ENCODE measurements at places on chromosomes 11 and 22. TPM values are rescaled to one million over a fixed set of nuclear protein-coding genes. Genes with fewer than 3 reads are reported as not detected.

The CARD16 gene
- total RNA-seq: 8.3 TPM

The CRKL gene
- total RNA-seq: 52.6 TPM

The KCNJ1 gene
- not detected for total RNA-seq

The MS4A7 gene
- total RNA-seq: 13.1 TPM

The MAJIN gene
- not detected for total RNA-seq

The MYBPC3 gene
- 2,538 TPM for total RNA-seq

The LRRC75B gene
- total RNA-seq: 5.6 TPM

The DUSP8 gene
- 15.3 TPM for total RNA-seq

The TMEM151A gene
- total RNA-seq: not detected

The IGSF9B gene
- total RNA-seq: 44.1 TPM

The RNF215 gene
- total RNA-seq: 4.9 TPM

The CPT1B gene
- 394 TPM for total RNA-seq

The CCDC188 gene
- not detected for total RNA-seq

The UBQLNL gene
- total RNA-seq: not detected

The KRTAP5-7 gene
- total RNA-seq: not detected

The SEPTIN3 gene
- total RNA-seq: not detected

The TPBGL gene
- 0.16 TPM for total RNA-seq

The PKP3 gene
- total RNA-seq: 0.52 TPM

The SLC6A5 gene
- not detected for total RNA-seq

The MCM5 gene
- total RNA-seq: 8.3 TPM

The RTN4RL2 gene
- total RNA-seq: 1.3 TPM

The GP1BB gene
- total RNA-seq: not detected

The SDHAF2 gene
- total RNA-seq: 38.1 TPM

Data from left ventricle myocardium inferior (tissue), 1 donor.